ENCODE measurements at places on chromosomes 2 and 18.
A peak's percentile ranks its signal among the peaks of the same experiment; 100 is the strongest.

- DNase-seq: peak; percentile 78
These were observed 49.9 kb downstream of the CD8B2 start for GRCh38 chr2:106537047-106537446.

- no peak for DNase-seq
These were observed 93.9 kb downstream of the ACVR1 start for GRCh38 chr2:157782057-157782845.

DNA sequence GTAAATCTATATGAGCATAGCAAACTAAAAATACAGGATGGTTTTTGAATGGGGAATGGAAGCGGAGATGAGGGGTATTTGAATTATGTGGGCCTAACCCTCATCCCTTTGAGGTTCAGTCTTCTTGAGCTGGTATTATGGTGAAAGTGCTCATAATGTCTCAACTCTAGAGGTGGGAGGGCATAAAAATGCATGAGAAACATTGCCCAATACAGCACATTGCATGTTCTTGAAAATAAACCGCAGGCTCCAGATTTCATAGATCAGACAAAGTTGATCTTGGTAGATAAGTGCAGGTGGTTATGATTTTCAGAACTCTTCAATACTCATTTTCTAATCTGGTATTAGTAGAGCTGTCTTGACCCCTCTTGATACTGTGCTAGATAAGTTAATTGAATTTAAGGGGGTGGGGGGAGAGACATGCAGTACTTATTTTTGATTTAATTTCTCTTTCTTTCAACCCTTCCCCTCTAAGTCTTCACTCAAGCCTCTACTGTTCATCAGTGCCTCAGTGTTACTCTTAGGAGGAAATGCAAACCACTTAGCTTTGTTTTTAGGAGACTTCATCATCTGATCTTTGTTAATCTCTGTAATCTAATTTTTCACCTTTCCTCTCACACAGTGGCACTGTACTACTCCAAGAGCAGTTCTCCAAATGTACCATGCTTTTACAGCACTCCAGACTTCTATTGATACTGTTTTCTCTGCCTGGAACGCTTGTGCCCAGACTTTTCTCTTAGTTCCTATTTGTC, 22.2 kb downstream of the XRCC5 start:
- no peak for DNase-seq

- DNase-seq: no peak
These were observed 2.3 kb downstream of the KCNE4 start for GRCh38 chr2:223054193-223054781.

DNA sequence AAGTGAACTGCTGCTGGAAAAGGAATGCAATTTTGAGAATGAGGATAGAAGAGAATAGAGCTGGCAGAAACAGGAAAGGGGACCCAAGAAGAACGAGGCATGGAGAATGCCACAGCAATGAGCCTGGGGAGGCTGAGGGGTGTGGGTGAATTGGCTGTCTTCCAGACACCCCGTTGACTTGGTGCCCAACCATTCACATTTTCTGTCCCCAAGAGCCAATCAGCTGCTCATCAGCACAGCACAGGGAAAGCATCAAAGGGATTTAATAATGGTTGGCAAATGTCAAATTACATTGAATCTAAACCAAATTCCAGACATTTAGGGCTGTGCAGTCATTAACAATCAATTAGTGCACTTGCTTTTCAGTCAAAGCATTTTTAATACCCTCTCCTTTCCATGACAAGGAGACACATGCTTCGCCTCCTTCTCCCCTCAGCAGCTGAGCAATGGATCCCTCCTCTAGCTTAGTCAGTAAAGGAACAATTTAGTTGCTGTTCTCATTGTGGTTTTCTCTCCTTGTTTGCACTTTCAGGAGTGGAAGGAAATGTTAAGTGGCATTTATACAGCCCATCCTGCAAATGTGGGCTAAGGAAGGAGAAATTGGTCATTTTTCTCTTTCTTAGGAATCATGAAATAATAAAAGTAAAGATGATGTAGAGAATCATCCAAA, 98.8 kb downstream of the KLF7 start:
- no peak for DNase-seq

- no peak for DNase-seq
These were observed 39.3 kb upstream of the ITSN2 start for GRCh38 chr2:24399434-24400206.

- no peak for DNase-seq
These were observed 37.5 kb downstream of the POLR1A start for GRCh38 chr2:86068136-86068588.

- no peak for DNase-seq
These were observed 873.5 kb upstream of the POU3F3 start for GRCh38 chr2:103980401-103980800.

DNA sequence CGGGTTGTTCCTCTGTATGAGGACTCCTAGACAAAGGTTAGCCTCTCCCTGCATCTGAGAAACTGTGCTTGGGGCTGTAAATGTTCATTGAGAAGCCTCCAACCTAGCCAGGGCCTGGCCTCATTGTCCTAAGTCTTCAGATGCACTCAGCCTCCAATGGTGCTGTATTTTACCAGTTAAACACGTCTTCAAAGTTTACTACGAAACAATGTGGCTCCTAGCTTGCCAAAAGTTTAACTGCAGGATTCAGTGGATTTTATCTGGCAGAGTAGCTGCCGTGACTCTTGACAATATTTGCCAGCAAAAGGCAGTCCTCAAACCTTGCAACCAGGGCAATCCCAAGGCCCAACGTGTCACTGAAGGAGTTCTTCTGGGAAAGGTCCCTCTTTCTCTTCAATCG, 1.1 kb downstream of the PID1 start:
- DNase-seq: no peak

GRCh38 chr2:160315337-160315736, 115.3 kb upstream of the ITGB6 start:
- no peak for DNase-seq

DNA sequence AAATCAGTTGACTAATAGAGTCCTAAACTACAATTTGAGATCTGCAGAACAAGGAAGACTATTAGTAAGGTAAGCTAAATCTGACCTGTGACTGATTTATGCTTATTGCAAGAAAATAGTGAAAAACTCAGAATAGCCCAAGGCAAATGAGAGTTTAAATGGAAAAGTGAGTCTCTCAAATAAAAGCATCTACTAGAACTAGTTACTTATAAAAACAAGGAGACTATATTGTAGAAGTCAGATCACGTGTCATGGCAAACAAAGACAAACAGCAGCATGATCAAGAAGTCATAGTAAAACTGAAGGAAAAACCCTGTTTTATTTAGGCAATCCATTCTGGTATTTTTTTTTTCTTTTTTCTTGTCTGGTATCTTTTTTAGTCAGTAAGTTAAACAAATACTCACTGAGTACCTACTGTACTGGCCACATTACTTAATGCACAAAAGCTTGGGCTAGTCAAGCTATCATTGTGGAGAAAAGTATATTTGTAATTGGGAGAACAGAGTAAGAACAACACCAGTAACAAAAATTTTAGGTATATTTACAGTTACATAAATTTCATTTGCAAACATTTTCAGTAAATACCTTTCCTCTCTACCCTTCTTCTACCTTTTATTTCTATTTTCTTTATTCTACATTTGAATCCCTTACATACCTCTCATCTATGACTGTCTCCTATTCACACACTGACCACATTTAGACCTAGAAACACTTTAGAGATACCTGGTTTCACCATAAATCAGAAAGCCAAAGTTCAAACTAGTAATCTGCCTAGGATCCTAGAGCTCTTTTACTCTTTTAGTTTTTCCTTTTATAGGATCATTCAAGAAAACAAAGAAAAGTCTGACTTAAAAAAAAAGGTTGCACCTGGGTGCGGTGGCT, 23.7 kb downstream of the CCDC88A start:
- no peak for DNase-seq

- no peak for DNase-seq
These were observed 167.1 kb upstream of the RBMS1 start for GRCh38 chr2:160660741-160661140.

GRCh38 chr2:84388921-84389490, 70.1 kb downstream of the SUCLG1 start:
- DNase-seq: no peak

DNA sequence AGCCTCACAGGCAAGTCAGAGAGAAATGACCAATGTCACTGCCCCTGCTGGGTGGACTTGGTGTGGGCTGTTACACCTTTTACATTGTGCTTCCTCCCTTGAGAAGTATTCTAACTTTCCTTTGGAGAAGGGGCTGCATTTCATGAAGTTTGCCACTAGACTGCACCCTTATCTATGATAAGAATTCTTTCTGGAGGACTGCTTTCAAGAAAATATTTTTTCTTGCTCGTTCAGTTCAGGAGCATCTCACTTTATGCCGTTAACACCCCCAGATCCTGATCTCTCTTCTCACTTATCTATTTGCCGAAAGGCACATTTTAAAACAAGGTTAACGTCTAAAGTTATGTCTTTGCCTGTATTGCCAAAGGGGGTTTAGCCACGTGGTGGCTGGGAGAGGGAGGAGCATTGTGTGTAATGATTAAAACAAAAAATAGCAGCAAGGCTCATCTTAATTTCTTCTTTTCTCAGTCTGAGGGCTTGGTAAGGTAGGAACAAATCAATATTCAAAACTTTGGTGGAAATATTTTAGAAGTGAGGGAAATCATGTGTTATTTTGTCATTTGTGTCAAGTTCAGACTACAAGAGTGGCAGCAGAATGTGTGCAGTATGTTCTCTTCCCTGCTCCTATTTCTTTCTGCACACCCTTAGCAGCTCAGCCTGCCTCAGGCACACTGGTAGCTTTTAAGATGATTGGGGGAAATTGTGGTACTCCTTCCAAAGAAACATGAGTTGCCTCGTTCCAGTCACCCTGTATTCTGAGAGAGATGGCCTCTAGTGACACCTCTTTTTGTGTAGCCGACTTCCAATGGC, 1.6 kb upstream of the IGFBP5 start:
- no peak for DNase-seq

GRCh38 chr18:70044632-70045031, 97.0 kb upstream of the CD226 start:
- no peak for DNase-seq
